Activated CD4-positive, alpha-beta T cell treated with anti-CD3 and anti-CD28 coated beads, Interleukin-2, amount 50 U/mL, for 4 hours (primary cell): ENCODE measurements at places on chromosomes 2 and 18.

DNA sequence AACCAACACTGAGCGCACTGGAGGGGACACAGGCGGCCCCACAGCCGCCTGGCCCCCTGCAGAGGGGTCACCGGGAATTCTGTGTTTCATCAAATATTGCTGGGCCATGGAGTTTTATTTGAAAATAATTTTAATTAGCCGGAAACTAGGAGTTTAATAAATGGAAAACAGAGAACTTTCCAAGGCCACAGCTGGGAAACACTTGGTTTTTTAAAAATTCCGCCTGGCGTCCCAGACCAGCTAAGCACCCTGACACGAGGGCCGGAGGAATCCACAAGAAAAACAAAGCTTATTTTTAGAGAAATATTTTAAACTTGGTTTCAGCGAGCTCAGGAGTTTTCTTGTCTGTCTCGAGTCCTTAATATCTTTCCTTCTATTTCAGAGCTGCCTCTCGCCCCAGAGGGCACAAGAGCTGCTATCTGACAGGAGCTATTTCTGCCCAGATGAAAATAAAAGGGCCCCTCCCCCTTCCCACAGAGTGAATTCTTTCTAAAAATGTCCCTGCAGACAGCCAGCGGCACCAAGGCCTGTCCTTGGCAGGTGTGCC lies 8.2 kb downstream of the ZFP36L2 start:
- no peak for DNase-seq

- no peak for DNase-seq
These were observed 247.3 kb downstream of the RAD51AP2 start for GRCh38 chr2:17270894-17271293.

- no peak for DNase-seq
These were observed 64.3 kb upstream of the STAT1 start for GRCh38 chr2:191078165-191078867.

DNA sequence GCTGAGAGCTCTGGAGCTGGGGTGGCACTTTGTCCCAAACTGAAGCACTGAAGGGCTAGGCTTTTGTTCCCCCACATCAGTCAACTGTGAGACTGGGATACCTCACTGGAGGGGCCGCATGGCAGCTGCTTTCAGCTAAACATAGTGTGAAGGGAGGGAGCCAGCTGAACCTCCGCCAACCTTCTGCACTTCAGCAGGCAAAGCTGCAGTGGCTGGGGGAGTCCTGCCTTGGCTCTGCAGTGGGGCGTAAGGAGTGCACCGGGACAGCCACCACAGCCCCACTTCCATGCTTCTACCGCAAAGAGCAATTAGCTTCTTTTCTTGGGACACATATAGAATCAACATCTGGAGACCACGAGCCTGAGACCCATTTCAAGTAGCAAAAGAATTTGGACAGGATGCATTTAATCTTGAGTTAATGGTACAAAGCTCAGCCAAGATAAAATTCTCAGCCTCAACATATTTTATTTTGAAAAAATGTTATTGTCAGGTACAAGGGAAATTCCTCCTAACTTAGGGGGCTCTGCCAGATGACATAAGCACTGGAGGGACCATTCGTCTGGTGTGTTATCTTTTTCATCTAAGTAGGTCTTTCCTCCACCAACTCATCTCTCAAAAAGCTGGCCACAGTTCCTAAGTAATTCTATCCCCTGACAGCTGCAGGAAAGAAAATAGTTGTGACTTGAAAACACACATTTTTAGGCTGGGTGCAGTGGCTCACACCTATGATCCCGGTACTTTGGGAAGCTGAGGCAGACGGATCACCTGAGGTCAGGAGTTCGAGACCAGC lies 25.6 kb upstream of the MYCN start:
- no peak for DNase-seq

DNA sequence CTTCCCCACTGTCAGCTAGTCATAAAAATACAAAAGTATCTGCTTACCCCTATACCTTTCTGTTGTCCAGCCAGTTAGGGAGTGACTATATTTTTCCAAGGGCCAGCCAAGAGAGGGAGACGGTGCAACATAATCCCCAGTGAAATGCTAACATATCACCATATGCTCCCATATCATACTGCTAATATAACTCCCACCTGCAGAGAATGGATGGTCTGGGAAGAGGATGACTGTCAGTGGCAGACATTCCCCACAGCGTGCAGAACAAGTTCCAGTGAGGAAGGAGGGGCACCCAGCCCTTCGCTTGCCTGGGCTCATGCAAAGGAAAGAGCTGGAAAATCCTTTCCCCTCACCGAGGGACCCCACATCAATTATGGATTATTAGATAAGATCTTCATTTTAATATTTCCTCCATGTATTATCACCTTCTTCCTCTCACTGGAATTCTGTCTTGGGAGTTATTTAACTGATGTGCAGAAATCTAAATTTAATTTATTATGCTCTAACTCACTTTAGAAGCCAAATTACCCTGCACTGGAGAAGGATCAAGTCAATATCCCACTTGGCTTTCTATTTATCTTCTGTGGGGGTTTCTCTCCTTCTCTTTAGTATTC lies 135.6 kb downstream of the GALNT14 start:
- DNase-seq, result no peak

DNA sequence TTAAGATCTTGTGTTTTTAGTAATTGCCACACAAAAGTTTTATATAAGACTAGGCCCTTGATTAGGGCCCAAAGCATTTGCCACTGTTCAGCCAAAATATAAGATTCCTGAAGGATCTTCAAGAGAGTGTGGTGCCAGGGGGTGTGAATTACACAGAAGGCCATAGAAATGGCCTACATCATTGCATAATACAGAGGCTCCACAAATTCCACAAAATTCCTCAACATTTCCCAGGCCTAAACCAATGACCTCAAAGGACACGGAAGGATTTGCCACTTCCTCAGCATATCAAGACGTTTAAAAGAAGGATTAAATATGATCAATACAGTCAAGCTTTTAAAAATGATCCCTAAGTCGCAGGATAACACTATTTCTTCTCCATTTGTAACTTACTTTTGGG lies 24.1 kb downstream of the COL6A3 start:
- no peak for DNase-seq

DNA sequence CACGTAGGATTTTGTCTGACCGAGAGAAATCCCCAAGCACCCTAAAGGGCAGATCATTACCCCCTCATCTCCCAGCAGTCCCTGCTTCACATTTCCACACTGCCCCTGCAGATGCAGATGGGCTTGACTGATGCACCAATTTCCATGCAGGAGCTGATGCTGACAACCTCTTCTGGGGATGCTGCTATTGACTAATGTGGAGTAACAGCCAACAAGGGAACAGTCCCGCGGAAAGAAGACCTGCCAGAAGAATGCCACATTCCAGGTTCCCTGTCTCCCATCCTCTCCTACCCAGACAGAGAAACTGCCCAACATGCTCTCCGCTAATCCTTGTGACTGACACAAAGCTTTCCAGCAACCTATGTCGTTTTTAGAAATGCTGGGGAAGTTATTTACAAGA lies 91.7 kb downstream of the AFF3 start:
- DNase-seq, result no peak

- DNase-seq, result no peak
These were observed 33.2 kb upstream of the CCDC88A start for GRCh38 chr2:55452879-55453278.

GRCh38 chr2:101386599-101387150 lies 628 bp downstream of the CREG2 start:
- DNase-seq, result no peak

- DNase-seq, result no peak
These were observed 39.2 kb upstream of the LOXHD1 start for GRCh38 chr18:46696268-46696667.

DNA sequence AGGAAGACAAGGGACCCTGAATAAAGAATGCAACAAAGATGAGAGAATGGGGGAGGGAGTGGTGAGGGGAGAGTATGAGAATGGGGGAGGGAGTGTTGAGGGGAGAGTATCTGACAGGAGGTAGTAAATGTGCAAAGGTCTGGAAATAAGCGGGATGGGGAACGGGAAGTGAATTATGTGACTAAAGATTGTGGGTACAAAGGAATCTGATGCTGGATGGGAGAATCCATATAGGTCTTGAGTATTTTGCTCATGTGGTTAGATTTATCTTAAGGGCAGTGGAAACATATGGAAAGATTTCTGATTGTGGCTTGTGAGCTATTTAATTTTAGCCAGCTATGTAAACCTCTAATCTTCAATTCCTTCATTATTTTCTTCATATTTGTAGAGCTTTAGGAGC lies 593.4 kb downstream of the DCC start:
- DNase-seq, result no peak

GRCh38 chr2:207534417-207534816 lies 4.7 kb downstream of the CREB1 start:
- DNase-seq, result no peak

DNA sequence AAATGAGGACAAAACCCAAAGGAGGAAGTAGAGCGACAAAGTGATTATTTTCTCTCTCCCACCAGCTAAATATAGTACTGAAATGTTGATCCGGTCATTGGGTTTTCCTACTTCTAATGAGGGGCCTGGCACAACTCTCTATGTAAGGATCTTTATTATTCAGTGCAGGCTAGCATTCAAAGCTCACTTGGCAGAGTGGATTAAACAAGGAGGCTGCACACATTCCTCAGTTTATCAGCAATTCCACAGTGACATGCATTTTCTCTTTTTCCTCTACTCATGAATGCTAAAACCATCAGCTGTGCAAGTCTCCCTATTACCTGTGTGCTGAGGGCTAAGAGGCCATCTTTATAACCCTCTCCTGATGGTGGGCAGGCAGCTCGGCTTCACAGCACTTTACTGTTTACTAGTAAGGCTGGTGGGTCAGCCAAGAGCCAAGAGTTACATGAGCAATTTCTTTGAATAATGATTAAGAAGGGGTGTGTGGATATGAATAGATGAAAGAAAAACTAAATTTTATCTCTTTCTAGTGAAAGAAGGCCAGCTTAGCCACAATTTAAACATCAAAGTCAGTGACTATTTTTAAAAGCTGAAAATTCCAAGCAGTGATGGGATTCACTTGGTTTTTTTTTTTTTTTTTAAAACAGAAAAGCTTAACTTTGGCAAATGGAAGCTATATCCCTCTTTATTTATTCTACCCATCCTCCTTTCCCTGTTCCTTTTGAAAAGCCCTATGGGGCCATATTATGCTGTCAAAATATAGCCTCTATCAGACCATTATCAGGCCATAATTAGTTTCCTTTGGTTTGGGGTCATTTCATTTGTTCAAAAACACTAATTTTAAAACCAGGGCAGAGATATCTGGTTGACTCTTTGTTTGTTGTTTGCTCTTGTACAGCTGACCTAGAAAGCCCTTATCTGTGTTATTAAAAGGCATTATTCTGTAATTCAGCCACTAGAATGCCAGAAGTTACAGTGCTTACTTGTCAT lies 111.0 kb downstream of the RBM43 start:
- DNase-seq, result no peak

GRCh38 chr18:5393779-5394178 lies 98.3 kb upstream of the ZBTB14 start:
- no peak for DNase-seq

DNA sequence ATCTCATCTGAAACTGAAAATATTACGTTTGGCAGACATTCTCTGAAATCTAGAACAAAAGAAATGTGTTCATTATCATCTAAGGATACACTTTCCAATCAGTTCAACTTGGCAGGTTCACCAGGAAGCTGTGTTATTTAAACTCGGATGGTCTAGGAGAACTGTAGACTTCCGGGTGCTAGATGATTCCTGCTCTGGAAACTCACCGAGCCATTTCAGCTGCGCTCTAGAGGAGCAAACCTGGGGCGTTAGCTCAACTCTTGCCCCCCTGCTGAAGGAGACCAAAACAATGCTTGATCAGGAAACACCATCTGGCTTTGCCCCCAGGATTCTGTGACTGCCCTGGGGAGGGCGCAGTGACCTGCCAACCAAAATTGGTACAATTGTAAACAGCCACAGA lies 22.9 kb downstream of the MLPH start:
- DNase-seq, result no peak

- DNase-seq, result no peak
These were observed 11.1 kb downstream of the SCN3A start for GRCh38 chr2:165192729-165193128.

- no peak for DNase-seq
These were observed 14.3 kb upstream of the TMEM185B start for GRCh38 chr2:120237491-120237902.

DNA sequence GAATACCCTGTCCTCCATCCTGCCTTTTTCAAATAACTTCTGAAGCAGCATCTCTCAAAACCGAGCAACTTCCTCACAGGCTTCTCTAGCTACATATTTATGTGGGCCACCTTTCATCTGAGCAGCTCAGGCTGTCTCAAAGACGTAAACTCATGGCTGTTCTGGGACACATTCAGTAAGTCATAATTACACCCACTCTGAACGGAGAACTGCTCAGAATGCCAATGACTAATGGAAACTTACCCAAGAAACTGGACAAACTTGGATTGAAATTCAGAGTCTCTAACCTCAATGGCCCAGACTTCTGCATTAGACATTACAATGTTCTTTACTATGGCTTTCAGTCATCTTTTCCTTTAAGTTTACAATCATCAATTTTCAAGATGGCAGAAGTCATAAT lies 145.2 kb downstream of the RAD51AP2 start:
- no peak for DNase-seq

DNA sequence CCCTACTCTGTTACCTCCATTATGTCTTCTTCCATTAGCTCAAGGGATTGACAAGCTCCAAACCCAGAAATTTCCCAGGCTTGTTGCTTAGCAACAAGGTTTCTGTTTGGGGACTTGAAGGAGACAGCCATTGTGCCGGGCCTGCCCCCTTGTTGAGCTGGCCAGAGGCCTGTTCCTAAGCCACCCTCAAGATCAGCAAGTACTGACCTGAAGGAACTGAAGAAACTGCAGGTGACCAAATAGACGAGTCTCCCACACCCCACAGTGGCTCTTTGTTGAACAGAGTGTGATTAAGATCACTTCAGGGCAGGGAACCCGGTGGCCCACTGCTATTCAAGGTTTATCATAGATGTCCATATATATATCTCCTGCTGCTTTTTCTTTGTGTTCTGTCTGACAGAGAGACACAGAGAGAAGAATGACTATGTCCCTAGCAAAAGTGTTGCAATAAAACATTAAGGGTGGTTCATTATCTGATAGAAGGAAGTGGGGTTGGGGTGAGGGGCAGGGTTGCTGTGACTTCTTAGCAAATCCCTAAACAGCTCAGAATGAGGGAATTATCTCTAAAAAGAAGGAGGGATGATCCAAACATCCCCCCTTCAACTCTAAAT lies 69.2 kb downstream of the RNF144A start:
- no peak for DNase-seq

GRCh38 chr2:199310771-199311585 lies 146.8 kb downstream of the SATB2 start:
- DNase-seq, result no peak
